ENCODE measurements at places on chromosomes 16 and 17. TPM values are rescaled to one million over a fixed set of nuclear protein-coding genes. Genes with fewer than 3 reads are reported as not detected.

ABCA9 gene
- not detected for total RNA-seq

HS3ST3B1 gene
- total RNA-seq = 13.1 TPM

IKZF3 gene
- 0.81 TPM for total RNA-seq

AHSP gene
- total RNA-seq = 0.81 TPM

CA5A gene
- total RNA-seq = not detected

GALNS gene
- 23.0 TPM for total RNA-seq

EVI2B gene
- 0.37 TPM for total RNA-seq

EMP2 gene
- total RNA-seq = 15.2 TPM

PITPNM3 gene
- total RNA-seq = 2.1 TPM

DHRS7C gene
- not detected for total RNA-seq

PERCC1 gene
- not detected for total RNA-seq

TEKT5 gene
- 0.60 TPM for total RNA-seq

SEC14L5 gene
- 2.3 TPM for total RNA-seq

DNA sequence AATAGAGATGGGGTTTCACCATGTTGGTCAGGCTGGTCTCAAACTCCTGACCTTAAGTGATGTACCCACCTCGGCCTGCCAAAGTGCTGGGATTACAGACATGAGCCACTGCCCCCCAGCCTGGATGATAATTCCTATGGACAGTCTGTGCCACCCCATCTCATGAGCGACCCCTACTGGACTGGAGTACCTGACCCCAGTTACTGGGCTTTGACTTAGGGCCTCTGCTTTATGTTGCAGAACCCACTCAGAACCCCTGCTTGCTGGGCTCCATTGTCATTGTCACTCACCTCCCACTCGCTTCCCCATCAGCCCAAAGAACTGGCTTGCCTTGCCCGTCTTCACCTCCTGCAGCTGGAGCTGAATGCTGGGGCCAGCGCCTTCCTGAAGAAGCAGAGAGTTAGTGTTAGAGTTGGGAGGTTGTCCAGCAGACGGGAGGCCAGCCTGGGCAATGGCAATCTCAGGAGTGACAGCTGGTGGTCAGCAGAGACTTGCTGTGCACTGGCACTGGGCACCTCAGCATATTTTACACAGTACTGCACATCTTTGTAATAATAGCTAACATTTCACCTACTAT, 4.0 kb downstream of the TAC4 start:
- peak; percentile 72 for DNase-seq

GRCh38 chr16:85984947-85985451, 86.0 kb downstream of the IRF8 start:
- DNase-seq = no peak

DNA sequence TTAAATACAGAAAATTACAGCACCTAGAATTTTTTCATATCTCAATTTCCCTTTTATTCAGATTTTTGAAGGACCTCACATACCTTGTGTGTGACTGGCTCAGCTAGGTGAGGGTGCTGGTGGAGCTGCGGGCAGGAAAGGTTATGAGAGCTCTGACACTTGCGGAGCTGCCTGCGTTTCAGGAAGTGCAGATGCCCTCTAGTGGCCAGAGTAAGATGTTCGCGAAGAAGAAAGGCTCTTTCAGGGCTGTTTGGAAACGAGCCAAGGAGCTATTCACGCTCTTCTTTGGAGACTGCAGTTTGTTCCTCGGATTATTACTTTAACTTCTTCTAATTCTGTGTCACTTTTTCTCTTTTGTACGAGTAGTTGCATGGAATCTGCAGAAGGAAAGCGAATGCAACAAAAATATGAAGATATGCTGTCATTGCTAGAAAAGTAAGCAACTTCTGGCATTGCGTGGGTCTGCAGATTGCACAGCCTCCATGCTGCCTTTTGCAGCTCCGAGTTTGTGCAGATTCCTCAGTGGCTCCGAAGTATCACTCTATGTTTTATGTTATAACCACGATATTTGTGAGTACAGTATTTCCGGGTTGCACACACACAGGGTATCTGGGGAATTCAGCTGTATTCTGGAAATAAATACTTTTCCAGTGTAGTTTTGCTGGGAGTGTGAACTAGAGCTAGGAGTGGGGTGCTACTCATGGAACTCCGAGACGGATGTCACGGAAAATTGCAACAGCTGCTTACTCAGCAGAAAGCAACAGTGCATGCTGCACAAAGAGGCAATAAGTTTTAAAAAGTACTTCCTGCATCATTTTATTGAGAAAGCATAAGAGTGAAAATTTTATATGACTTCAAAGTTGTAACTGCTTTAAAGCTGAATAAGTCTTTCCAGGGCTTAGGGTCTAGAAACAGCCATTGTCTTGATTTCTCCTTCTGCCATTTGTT, 46.3 kb downstream of the DNAH9 start:
- peak; percentile 56 for DNase-seq

DNA sequence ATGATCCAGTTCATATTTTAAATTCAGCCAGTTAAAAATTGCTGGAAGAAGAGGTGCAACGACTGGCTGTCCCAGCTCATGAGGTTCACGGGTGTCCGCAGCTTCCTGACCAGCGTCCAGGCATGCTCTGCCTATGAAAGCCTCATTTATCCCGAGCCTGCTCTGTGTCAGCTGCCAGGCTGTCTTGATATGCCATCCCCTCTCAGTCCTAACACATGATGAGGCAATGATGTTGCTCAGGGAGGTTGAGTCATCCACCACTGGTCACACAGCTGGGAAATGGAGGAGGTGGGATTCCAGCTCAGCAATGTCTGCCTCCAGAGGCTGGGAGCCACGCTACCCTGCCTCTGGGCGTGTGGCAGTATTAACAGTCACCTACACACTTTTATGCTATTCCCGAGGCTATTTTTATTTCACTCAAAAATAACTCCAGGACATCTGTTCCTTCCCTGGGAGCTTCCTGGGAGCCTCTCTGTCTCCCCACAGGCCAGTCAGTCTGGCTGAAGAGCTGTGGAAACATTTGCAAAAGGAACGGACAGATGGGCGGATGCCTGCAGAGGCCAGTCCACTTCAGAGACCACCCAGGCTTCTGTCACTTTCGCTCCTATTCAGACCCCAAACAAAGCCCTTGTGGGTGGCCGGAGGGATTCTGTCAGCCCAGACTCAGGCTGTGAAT, 22.5 kb downstream of the RAB11FIP4 start:
- DNase-seq = no peak

- DNase-seq = no peak
Observed at GRCh38 chr17:14827396-14827919, 437.7 kb downstream of the PMP22 start.

DNA sequence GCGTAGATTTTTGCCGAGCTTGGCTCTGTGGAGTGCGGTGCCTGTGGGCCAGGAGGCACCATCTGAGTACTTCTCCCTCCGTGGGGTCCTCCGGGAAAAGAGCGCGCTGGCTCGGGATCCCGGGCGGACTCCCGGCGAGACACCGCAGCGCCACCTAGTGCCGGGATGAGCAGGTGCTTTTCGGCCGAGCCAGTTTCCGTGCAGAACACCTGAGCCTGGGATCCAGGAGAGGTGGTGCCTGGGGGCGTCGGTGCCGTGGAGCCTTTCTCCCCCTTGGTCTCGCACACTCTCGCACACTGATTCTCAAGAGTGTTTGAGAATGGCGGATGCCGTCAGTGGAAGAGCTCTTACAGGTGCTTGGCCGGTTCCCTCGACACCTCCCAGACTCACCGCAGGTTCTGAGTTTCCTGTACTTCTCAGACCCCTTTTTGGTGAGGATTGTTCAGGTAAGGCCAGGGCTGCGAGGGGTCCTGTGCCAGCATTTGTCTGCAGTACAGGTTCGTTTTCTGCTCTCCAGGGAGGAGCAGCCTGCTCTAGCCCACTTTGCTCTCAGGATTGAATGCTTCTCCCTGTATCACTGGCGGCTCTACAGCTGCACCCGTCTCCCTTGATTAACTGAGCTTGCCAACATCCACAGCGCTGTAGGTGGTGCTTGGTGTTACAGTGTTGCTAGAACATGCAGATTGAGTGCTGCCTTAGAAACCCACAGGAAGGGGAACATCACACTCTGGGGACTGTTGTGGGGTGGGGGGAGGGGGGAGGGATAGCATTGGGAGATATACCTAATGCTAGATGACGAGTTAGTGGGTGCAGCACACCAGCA, 23.3 kb downstream of the TBCD start:
- DNase-seq = peak; percentile 90

GRCh38 chr16:6571044-6571443, 761.6 kb upstream of the RBFOX1 start:
- no peak for DNase-seq

- DNase-seq = no peak
Observed at GRCh38 chr16:255183-255582, 20.6 kb downstream of the RGS11 start.

GRCh38 chr16:87621976-87622713, 19.8 kb downstream of the JPH3 start:
- DNase-seq = no peak

DNA sequence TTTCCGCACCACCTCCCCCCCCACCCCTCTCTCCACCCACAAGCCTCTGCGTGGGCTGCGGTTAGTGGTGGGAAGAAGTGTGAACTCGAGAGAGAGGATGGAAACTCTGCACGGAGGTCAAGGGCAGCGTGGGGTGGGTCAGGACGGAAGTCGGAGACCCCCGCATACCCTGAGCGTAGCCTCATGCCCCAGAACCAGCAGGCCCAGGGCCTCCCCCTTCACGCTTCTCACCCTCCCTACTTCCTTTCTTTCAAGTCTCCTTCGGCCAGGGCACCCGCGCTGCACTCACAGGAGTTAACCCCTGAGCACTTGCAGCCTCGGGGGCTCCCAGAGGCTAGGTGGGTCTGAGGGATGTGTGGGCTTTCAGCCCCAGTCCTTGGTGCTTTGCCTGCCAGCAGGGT, 9.2 kb downstream of the TBKBP1 start:
- no peak for DNase-seq

DNA sequence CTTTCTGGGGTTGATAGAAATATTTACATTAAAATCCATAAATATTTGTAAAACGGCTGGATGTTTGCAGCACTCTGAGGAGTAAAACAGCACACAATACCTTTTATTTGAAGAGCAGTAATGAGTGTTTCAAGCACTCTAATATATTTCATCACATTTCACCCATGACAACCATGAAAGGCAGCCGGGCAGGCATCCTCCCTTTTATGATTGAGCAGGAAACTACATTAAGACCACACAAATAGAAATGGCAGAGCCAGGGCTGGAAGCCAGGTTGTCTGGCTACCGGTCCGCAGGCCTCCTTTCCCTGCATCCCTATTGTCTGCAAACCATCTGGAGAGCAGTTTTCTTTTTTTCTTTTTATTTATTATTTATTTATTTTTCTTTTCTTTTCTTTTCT, 23.1 kb upstream of the GPRC5C start:
- no peak for DNase-seq

- no peak for DNase-seq
Observed at GRCh38 chr17:55462711-55463110, 41.1 kb upstream of the MMD start.

- DNase-seq = no peak
Observed at GRCh38 chr17:72110942-72111318, 9.9 kb upstream of the SOX9 start.

GRCh38 chr17:49631496-49631895, 46.4 kb downstream of the SPOP start:
- no peak for DNase-seq

- DNase-seq = no peak
Observed at GRCh38 chr17:67717192-67717623, 528 bp upstream of the NOL11 start.

- no peak for DNase-seq
Observed at GRCh38 chr17:10739386-10739785, 9.6 kb upstream of the TMEM220 start.

DNA sequence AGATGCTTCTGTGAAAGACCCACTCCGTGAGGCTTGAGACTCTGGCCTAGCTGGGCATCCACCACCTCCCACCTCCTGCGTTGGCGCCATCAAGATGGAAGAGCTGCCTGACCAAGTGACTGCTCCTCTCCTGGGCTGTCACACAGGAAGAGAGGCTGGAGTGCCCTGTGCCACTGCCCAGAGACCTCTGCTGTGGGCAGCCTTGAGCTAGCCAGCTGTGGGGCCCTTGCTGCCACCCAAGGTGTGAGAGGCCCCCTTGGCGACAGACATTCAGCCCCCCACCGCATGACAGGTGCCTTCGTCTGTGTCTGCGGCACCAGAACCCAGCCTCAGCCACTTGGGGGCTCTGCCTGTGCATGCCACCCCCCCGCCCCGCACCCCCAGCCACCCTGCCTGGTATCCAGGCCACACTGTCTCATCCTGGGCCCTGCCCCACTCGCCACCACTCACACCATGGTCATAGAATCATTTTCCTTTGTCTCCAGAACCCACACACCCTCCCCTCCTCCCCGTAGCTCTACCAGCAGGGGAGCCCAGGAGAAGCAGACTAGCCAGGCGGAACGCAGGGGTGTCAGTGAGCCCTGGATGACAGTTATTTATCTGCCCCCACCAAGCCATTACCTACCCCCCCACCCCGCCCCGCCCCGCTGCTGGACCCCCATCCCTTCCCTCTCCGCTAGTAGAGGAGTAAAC, 120.9 kb upstream of the LHX1 start:
- DNase-seq = no peak

- no peak for DNase-seq
Observed at GRCh38 chr16:81798311-81799137, 19.4 kb downstream of the PLCG2 start.

- no peak for DNase-seq
Observed at GRCh38 chr16:67988675-67989074, 8.4 kb upstream of the DPEP3 start.

GRCh38 chr16:22624038-22624799, 113.5 kb downstream of the NPIPB5 start:
- no peak for DNase-seq

- DNase-seq = no peak
Observed at GRCh38 chr17:70130289-70130688, 39.0 kb upstream of the KCNJ2 start.

- DNase-seq = no peak
Observed at GRCh38 chr16:31876951-31877828, 3.6 kb downstream of the ZNF267 start.
